PC-3 (cell line): ENCODE measurements at places on chromosomes 2 and 18. TPM values are rescaled to one million over a fixed set of nuclear protein-coding genes. Genes with fewer than 3 reads are reported as not detected.
A peak's percentile ranks its signal among the peaks of the same experiment; 100 is the strongest.

DNA sequence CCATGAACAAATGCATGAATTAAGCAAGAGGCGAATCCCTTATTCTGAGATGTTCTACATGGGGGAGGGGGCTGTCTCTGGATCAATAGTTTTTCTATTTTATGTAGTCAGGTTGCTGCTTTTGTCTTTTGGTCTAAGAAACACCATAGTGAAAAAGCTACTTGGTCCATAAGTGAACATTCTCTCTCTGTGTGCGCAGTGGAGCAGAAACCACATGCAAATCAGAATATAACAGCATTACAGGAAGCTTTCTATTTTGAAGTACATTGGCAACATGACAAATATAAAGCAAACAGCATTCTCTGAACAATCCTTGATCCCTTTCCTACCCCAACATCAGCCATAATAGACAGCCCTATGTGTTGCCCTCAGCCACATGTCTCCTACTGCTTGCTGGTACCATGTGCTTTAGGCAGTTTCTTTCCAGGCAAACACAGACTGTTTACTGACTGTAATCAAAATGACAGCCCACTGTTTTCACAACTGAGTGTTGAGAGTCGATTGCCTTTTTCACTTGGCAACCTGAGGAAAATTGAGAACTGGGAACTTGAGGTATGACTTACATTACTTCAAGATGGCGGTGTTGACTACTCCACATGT, 10.6 kb downstream of the SCN3A start:
- H3K4me3 ChIP-seq: no peak overlapping the region
- no peaks in the 10 kb centered on the region for H3K36me3 ChIP-seq
- no peak overlapping the region for H3K27ac ChIP-seq
- H3K27me3 ChIP-seq: peaks cover 25% of the 10 kb centered on the region
- H3K4me1 ChIP-seq: no peaks in the 10 kb centered on the region

DNA sequence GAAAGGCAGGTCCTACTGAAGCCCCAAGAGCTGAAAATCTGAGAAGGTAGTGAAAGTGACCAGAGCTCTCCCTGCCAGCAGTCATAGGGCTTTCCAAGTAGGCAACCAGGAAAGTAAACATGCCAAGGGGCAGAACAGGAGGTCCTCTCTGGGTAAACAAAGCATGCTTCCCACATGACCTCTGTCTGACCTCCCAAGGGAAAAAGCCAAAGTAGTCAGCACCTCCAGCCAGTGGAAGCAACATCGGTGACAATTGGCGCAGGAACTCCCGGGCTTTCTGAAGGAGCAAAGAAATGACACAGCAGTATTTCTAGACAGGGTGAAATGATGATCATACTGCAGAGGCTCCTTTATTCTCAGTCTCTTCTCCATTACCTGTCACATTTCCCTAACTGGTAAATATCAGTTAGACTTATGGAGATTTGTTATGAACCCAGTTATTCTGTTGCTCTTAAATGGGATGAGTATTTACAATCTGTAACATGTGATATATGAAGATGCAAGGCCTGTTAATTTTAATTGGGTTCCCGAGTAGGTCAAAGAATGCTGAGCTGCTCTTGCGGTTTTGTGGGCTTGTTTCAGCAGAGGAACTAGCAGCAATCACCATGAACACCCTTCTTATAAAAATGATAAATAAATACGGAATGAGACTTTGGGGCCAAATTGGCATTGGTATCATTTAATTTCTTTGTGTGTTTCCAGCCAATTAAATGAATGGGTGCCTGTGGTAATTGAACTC, 321.0 kb downstream of the RND3 start:
- H3K36me3 ChIP-seq: no peaks in the 10 kb centered on the region
- peak; percentile 90 for DNase-seq
- peak overlapping the region; percentile 19; the same call in 1 of the 2 replicates for H3K4me3 ChIP-seq
- no peaks in the 10 kb centered on the region for H3K27me3 ChIP-seq
- H3K27ac ChIP-seq: peak overlapping the region; percentile 96
- H3K4me1 ChIP-seq: peaks cover 52% of the 10 kb centered on the region

GRCh38 chr2:238239863-238240756, at the start of gene HES6:
Gene HES6, minus strand, starts transcription at chr2:238240038. Its CDS starts 133 bp downstream, at chr2:238239905.
- DNase-seq: peak; percentile 89
- no peak within 1 kb of the TSS for H3K27ac ChIP-seq
- H3K27me3 ChIP-seq: no peaks in the 10 kb centered on the region
- H3K4me1 ChIP-seq: peaks cover 4% of the 10 kb centered on the region; the same call in 1 of the 2 replicates
- peak within 1 kb of the TSS; percentile 70 for H3K4me3 ChIP-seq

Gene IGFBP2
- total RNA-seq: 174 and 183 TPM in 2 replicates

DNA sequence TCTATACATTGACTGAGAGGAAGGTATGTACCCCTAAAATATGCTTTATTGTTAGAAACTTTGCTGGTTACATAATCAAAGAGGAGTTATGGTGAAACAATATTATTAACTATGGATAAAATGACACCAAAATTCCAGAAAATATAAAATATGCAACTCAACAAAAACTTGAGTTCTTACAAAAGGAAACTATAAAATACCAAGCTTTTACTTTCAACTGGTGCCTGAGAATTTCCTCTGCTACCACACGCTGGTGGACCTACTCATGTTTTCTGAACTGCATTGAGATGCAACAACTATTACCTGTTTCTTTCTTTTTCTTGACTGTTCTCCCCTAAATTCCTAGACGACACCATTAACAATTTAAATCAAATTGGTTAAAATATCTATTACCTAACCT, 8.2 kb upstream of the NFE2L2 start:
- no peak overlapping the region for H3K27ac ChIP-seq
- no peak overlapping the region for H3K4me3 ChIP-seq
- H3K4me1 ChIP-seq: no peaks in the 10 kb centered on the region
- H3K36me3 ChIP-seq: no peaks in the 10 kb centered on the region
- DNase-seq: no peak

DNA sequence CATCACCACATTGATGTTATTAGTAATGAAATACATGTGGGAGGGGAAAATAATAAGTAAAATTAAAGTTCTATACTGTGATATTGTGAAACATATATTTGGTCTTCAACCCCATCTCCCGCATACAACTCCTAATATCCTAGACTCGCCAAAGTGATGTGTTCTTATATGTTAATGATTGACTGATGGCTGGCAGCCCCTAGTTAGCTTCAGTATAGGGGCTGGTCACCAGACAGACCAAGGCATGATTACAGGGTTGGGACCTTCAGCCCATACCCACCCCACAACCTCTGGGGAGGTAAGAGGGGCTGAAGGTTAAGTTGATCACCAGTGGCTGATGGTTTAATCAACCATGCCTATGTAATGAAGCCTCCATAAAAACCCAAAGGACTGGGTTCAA, 28.1 kb upstream of the MREG start:
- H3K36me3 ChIP-seq: no peaks in the 10 kb centered on the region
- no peaks in the 10 kb centered on the region for H3K4me1 ChIP-seq
- no peak for DNase-seq
- H3K27ac ChIP-seq: no peak overlapping the region
- H3K4me3 ChIP-seq: no peak overlapping the region
- no peaks in the 10 kb centered on the region for H3K27me3 ChIP-seq

DNA sequence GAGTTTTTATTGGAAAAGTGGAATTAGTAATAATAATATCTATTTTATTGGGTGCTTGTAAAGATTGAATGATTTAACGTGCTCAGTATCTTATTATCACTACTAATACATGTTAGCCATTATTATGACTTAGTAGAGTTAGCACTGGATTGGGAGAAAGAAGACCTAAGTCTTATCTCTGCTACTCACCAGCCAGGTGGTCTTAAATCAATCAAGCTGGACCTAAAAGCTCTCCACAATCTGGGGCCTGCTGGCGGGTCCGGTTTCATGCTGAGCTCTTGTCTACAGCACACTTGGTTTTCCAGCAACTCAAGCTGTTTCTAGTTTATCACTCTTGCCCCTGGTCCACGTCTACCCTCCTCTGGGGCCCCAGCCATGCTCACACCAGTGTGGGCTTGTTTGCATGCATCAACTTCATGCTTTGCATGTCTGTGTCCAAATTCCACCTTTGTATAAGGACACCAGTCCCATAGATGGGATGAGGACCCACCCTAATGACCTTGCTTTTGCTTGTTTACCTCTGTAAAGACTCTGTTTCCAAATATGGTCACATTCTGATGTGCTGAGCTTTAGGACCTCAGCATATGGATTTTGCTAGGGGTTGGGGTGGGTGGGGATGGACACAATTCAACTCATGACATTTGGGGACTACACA, 363.1 kb downstream of the LPIN1 start:
- DNase-seq: no peak
- H3K27ac ChIP-seq: no peak overlapping the region
- H3K27me3 ChIP-seq: no peaks in the 10 kb centered on the region
- H3K4me1 ChIP-seq: peaks cover 20% of the 10 kb centered on the region
- no peak overlapping the region for H3K4me3 ChIP-seq

Gene MBP
- total RNA-seq: 34.2 and 47.4 TPM in 2 replicates

DNA sequence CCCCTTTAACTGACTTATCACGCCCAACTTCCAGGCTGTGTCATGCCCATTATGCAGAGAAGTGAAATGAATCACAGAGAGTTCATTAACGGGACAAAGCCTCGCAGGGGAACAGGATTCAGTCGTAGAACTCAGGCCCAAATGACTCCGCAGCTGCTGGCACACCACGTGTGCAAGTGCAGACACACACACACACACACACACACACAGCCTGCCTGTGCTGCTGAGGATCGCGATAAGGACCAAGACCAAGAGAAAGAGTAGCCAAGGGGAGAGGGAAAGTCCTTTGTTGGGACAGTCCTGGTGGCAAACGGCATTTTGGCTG, 90.0 kb upstream of the TAF1B start:
- H3K36me3 ChIP-seq: no peaks in the 10 kb centered on the region
- peak overlapping the region; percentile 99 for H3K27ac ChIP-seq
- peak overlapping the region; percentile 66 for H3K4me3 ChIP-seq
- peak; percentile 94 for DNase-seq

GRCh38 chr18:35282353-35282752, 7.7 kb downstream of the ZSCAN30 start:
- H3K27ac ChIP-seq: peak overlapping the region; percentile 54
- peaks cover 11% of the 10 kb centered on the region; the same call in 1 of the 2 replicates for H3K4me1 ChIP-seq
- H3K36me3 ChIP-seq: no peaks in the 10 kb centered on the region

Gene TUBA4A
- total RNA-seq: 75.4 and 87.9 TPM in 2 replicates

DNA sequence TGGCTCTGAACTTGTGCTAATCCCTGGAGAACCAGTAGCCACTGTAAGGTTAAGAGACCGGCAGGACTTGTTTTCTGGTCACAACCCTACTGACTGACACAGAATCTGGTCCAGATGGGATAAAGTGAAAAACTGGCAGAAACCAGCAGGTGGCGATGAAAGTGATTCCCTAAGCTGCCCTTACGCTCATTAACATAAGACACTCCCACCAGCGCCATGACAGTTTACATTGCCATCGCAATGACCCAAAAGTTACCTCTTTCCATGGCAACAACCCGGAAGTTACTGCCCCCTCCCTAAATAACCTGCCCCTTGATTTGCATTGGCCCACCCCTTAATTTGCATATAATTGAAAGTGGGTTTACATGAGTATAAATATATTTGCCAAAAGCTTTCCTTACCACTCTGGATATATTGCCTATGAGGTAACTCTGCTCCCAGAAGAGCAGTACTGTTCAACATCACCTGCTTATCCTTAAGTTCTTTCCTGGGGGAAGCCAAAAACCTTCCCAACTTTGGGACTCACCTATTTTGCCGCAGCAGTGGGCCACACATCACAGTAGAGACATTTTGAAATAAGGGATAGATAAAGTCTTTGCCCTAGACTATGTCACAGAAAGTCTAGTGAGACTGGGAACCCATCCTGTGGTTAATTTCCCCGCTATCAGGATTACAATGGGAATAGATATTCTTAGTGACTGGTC, 35.8 kb upstream of the AFF3 start:
- no peaks in the 10 kb centered on the region for H3K27me3 ChIP-seq
- DNase-seq: peak; percentile 90
- no peaks in the 10 kb centered on the region for H3K4me1 ChIP-seq
- H3K36me3 ChIP-seq: no peaks in the 10 kb centered on the region
- no peak overlapping the region for H3K4me3 ChIP-seq

DNA sequence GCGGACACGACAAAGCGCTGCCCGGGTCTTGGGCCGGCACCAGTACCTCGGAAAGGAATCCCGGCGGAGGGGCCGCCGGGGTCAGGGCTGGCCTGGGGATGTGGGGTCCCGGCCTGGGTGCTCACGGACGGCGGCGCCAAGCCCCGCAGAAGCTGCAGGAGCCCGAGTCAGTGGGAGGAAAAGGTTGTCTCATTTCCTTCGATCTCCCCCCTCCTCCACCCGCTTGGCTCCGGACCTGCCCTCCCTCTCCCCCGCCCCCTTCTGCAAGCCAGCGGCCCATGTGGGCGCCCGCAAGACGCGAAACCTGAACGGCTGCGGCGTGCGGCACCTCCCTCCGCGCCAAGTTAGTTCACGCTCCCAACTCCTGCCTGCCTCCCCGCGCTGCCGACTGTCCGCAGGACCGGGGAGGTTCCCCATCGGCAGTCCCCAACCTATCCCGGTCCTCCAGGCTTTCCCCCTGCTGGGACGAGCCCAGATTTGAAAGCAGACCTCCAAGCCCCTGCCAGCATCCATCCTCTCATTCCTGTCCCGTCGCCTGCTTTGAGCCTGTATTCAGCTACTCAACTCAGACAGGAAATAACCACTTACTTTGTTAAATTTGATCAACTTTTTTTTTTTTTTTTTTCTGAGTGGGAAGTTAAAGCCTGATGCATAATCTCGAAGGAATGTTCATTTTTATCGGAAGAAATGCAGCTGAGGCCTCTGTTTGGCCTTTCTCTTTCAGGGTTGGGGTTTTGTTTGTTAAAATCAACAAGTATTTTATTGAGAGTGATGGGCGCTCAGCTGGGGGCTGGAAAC, at the start of gene EVA1A:
Gene EVA1A, minus strand, starts transcription at position 172 of the 798 bp plus-strand sequence. CDS start 42,799 bp downstream, outside the sequence.
- peak within 1 kb of the TSS; percentile 48 for H3K27ac ChIP-seq
- peak; percentile 72 for DNase-seq
- H3K4me3 ChIP-seq: peak within 1 kb of the TSS; percentile 86
- peaks cover 25% of the 10 kb centered on the region for H3K4me1 ChIP-seq
- H3K36me3 ChIP-seq: no peaks in the 10 kb centered on the region

Gene RGPD4
- not detected in 2 replicates for total RNA-seq

Gene ARMC9
- 12.8 and 23.4 TPM in 2 replicates for total RNA-seq

DNA sequence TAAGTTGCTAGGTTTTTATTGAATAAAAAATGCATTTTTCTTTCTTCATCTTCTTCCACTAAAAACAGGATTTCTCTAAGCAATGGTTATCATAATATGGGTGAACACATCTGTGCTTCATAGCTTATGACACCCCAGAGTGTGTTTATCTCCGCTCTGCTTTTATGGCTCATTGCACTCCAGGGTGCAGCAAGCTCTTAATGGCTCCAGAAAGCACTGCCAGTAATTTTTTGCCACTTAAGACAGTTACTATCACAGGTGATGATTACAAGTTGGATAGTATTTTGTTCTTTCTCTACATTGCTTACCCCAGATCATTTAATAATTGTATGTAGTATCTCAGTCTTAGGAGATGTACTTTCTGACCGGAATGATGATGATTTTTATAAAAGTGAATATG, 239.3 kb upstream of the CDH20 start:
- no peak overlapping the region for H3K27ac ChIP-seq
- peaks cover 42% of the 10 kb centered on the region for H3K27me3 ChIP-seq
- no peak for DNase-seq

- no peak overlapping the region for H3K27ac ChIP-seq
- H3K4me1 ChIP-seq: peaks cover 4% of the 10 kb centered on the region; the same call in 1 of the 2 replicates
These were observed 39.5 kb upstream of the MARCO start for GRCh38 chr2:118902266-118903028.

Gene LIMS4
- 0.33 TPM in 1 of 2 replicates, not detected in the other for total RNA-seq
